ENCODE measurements at places on chromosomes 3 and 15.

- no peak for DNase-seq
Measured at GRCh38 chr3:13750215-13750614, 129.7 kb downstream of the WNT7A start.

DNA sequence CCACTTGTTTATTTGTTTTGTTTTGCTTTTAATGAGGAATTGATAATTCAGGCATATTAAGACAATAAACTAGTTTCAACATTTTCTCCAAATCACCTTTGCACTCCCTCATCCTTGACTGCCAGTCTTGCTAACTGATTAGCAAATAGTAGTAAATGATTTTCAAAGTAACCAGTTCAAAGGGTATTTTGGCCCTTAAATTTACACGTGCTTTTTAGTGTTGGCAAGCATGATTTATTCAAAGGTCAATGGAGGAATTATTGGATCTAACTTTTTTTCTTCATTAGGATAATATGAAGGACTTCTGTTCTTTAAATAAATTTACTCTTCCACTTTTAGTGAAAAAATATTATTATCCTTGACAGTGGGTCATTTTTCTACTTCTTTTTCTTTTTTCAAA, 53.8 kb downstream of the BCHE start:
- no peak for DNase-seq

DNA sequence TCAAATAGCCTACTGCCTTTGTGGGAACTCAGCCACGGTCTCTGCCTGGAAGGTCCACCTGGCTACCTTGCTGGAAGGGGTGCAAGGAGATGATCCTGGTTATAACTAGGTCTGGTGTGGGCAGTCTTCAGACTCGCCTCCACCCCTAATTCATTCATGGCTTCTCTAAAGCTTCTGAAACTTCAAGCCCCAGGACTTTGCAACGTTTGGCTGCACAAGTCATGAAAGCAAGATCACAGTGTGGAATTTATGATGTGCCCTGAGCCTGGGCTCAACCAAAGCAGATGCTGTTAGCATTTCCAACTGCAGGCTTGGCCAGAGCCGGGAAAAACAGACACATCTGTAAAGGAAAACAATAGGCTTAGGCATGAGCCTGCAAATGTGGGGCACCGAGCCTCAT, 200.4 kb upstream of the WNT5A start:
- DNase-seq: peak; percentile 78

DNA sequence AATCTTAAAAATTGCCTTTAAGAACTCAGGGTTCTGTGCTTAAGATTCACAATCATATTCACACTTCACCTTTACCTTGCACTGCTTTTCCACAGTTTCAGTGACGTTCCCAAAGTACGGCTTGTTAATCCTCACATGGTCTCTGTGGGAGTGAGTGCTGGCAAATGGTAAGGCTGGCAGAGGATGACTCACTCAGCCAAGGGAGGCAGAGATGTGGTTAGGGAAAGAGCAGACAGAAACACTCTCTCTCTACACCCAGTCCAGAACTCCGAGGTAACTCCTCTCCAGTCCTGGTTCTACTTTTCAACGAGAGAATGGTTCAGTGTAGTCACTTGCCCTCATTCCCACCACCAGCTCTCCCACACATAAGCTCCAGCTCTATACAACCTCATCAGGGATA, 33.1 kb downstream of the RASGRP1 start:
- DNase-seq: no peak

DNA sequence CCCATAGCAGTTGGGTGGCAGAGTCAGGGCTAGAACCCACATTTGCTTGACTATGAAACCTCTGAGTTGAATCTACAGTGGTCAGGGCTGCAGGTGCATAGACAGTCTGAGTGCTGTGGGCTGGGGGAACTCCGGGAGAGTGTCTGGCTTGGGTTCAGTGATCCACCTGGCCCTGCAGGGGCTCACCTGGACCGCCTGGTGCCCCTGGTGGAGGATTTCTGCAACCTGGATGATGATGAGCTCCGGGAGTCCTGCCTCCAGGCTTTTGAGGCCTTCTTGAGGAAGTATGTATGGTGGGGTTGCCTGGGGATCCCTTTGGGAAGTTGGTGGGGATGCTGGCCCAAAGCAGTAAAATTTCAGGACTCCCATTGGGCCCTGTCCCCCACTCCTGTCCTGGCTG, 16.3 kb downstream of the CAND2 start:
- no peak for DNase-seq

GRCh38 chr3:181300033-181300432, 310.5 kb upstream of the DNAJC19 start:
- no peak for DNase-seq

GRCh38 chr15:88375234-88375927, 91.8 kb downstream of the MRPL46 start:
- no peak for DNase-seq

GRCh38 chr3:171248426-171249111, 211.6 kb downstream of the TNIK start:
- no peak for DNase-seq

- peak; percentile 69 for DNase-seq
Measured at GRCh38 chr15:76153241-76154197, 93.7 kb downstream of the TMEM266 start.

DNA sequence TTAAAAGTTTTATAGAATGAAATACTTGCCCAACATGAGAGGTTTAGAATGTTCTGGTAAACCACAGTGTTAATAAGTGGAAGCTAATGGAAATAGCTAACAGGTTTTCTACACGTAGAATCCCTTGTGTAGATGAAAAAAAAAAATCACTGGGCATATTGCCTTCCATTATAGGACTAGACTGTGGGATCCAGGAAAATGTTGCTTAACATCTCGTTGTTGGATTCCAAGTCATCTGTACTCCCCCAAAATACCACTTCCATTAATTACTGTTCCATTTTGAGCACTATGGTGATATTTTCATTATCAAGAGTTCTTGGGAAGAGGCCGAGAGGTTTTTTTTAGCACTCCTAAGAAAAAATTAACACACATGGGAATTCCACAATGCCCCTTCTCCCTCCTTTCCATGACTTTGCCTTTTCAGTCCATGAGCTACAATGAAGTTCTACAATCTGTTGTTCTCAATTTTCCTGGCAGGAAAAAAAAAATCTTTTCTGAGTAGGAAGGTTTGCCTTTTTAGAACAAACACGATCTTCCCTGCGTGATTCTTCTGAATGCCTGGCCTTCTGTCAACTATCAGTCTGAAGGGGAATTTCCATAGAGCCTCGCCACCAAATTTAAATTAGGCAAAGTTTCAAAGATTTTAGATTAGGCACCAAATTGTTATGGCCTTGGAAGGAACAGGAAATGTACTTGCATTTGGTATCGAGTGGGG, 74.4 kb upstream of the CTDSPL start:
- no peak for DNase-seq

GRCh38 chr3:21446027-21446426, 305.0 kb downstream of the ZNF385D start:
- DNase-seq: no peak

- DNase-seq: no peak
Measured at GRCh38 chr3:189137416-189137815, 34.4 kb upstream of the TPRG1 start.

DNA sequence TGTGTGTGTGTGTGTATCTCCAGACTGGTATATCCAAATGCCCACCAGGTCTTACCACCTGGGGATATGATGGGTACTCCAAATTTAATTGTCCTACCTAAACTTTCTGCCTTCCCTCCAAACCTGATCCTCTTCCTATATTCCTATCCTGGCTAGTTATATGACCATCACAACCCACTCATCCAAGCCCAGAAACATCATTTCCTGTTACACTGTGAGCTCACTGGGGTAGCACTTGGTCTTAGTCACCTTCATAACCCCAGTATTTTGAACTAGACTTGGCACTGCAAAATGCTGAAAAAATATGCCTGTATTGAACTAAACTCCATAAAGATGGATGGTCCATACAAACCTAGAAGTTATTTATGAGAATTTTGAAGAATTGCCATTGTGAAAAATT, 178.8 kb upstream of the EIF1B start:
- DNase-seq: no peak

GRCh38 chr15:77981281-77982126, 96.0 kb downstream of the TBC1D2B start:
- DNase-seq: no peak

- DNase-seq: no peak
Measured at GRCh38 chr15:50519740-50520425, 26.6 kb downstream of the USP50 start.

- DNase-seq: no peak
Measured at GRCh38 chr3:167502401-167502800, 28.6 kb upstream of the SERPINI2 start.

GRCh38 chr3:134361162-134361835, 12.9 kb downstream of the AMOTL2 start:
- DNase-seq: no peak

GRCh38 chr3:77686560-77686959, 646.7 kb downstream of the ROBO2 start:
- no peak for DNase-seq

- DNase-seq: no peak
Measured at GRCh38 chr15:68432441-68433064, 590 bp upstream of the ITGA11 start.

GRCh38 chr15:100295939-100296565, 45.7 kb downstream of the ADAMTS17 start:
- no peak for DNase-seq

- no peak for DNase-seq
Measured at GRCh38 chr15:75663931-75664421, 16.3 kb downstream of the SNX33 start.

DNA sequence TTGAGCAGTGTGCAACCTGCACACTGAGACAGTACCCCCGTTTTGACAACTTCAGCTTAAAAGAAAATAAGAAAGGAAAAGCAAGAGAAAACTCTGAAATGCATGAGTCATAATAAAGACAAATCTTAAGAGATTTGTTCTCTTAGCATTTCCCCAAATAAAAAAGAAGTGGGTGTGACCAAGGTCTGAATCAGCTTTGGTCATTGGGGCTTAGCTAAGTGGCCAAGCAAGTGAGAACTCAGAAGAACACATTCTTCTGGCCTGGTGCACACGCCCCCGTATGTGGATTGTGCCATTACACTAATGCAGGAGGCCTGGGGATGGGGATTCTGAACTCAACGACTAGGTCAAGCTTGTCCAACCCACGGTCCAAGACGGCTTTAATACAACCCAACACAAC, 56.9 kb upstream of the PDZRN3 start:
- no peak for DNase-seq

DNA sequence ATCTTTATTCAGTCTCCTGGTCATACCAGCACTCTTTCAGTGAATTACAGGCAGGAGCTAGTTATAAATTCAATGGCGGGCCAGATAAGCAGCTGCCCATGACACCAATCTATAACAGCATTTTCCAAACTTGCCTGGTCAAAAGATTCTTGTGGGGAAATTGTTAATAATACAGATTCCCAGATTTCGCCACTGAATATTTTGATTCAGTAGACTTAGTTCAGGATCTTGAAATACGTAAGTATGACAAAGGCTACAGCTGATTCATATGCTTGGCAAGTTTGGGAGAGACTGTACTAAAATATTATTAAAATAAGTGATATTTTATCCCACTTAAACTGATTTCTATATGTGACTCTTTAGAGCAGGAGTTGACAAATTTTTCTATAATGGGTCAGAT, 119.3 kb downstream of the TMCO5A start:
- DNase-seq: no peak

DNA sequence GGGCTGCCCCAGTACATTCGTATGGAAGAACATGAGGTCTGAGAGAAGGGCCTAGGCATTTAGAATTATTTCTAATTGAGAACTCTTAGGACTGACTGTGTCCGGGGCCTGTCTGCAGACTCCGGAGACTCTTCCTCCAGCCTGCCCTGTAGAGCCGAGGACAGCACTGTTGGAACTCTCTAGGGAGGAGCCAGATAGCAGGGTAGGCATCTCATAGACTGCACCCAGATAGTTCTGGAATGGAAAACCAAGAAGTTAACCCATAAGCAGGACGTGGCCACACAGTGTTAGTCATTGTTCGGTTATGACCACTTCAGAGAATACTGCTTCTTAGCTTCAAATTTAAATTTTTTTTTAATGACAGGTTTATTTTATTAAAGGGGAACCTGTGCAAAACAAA, 59.5 kb downstream of the SNRK start:
- no peak for DNase-seq

- no peak for DNase-seq
Measured at GRCh38 chr15:69389426-69389825, 24.7 kb upstream of the KIF23 start.

- DNase-seq: no peak
Measured at GRCh38 chr3:71447803-71448202, 135.7 kb downstream of the FOXP1 start.

- no peak for DNase-seq
Measured at GRCh38 chr3:56851966-56852884, 50.5 kb upstream of the ARHGEF3 start.

- DNase-seq: no peak
Measured at GRCh38 chr3:122063908-122064307, 8.7 kb downstream of the CD86 start.

DNA sequence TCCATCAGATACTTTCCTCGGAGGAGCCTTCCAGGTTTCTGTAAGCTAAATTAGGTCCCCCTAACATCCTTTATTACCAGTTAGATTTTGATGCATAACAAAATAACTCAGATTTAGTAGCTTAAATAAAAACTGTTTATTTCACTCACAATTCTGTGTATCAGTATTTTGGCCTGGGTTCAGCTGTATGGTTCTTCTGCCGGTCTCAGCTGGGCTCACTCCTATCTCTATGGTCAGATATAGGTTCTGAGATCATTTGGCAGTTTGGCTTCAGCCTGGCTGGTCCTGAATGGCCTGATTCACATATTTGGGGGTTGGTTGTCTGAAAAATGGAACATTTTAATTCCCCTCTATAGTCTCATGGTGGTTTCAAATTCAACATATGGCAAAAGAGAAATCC, 1125.3 kb downstream of the TBL1XR1 start:
- DNase-seq: no peak

- peak; percentile 59 for DNase-seq
Measured at GRCh38 chr15:89361451-89362202, 27.0 kb upstream of the POLG start.

DNA sequence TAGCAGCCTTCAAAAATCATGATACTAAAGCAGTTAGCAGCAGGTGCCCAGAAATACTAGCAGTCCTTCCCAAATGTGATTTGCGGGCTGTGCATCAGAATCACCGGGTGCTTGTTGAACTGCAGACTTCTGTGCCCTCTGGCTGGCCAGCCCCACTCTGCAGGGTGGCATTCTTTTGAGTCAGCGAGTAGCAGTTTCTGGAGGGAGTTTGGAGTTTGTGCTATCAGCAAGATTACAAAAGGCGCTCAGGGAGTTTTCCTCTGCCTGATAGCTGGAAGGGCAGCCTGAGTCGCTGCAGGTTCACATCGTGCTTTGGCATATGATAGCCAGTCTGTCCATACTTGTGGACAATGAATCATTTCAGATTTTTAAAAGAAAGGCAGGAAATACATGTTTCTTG, 57.6 kb downstream of the CLDN11 start:
- DNase-seq: no peak

DNA sequence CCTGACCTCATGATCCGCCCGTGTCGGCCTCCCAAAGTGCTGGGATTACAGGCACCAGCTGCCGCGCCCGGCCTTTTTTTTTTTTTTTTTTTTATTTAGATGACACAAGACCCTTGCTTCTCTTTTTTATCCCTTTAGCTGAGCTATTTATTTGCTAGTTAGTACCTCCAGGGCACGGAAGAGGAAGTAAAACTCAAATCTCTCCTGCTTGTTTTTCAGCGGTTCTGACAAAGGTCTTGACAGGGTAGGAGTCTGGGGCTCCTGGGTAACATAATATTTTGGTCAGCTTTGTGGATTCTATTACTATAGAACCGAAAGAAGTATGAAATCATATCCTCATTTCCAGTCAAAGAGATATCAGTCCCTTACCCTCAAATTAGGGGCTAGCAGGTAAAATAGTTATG, 44.0 kb upstream of the ETV5 start:
- no peak for DNase-seq

- DNase-seq: peak; percentile 52
Measured at GRCh38 chr15:73965094-73965757, 26.9 kb downstream of the STOML1 start.

Measured in NCI-H82 (cell line).